ENCODE measurements at places on chromosomes 7 and 10. TPM values are rescaled to one million over a fixed set of nuclear protein-coding genes. Genes with fewer than 3 reads are reported as not detected.

C7orf57 gene
- 0.56 TPM for total RNA-seq

SCIN gene
- 2.3 TPM for total RNA-seq

PPP1R3A gene
- total RNA-seq = not detected

PPP1R17 gene
- total RNA-seq = 2.5 TPM

OPN4 gene
- not detected for total RNA-seq

FFAR4 gene
- total RNA-seq = not detected

INPP5A gene
- total RNA-seq = 27.5 TPM

PNLIP gene
- not detected for total RNA-seq

NXPH1 gene
- 0.40 TPM for total RNA-seq

IL2RA gene
- not detected for total RNA-seq

KIAA1549 gene
- total RNA-seq = 17.6 TPM

CCDC3 gene
- 3.8 TPM for total RNA-seq

GPR22 gene
- not detected for total RNA-seq

TMEM139 gene
- total RNA-seq = 4.4 TPM

SNCG gene
- 4.8 TPM for total RNA-seq

ERCC6 gene
- total RNA-seq = 11.9 TPM

TFPI2 gene
- total RNA-seq = 10.9 TPM

COL1A2 gene
- 85.4 TPM for total RNA-seq

SKIDA1 gene
- total RNA-seq = 8.2 TPM

MORN4 gene
- 13.6 TPM for total RNA-seq

CD36 gene
- total RNA-seq = 0.60 TPM

CHAT gene
- total RNA-seq = not detected

GHRHR gene
- total RNA-seq = 6.5 TPM

HTRA1 gene
- 15.8 TPM for total RNA-seq

CTTNBP2 gene
- total RNA-seq = 30.9 TPM

ABCC2 gene
- 0.42 TPM for total RNA-seq

ACTL6B gene
- 2.1 TPM for total RNA-seq

KIAA1217 gene
- total RNA-seq = 13.6 TPM

CPEB3 gene
- total RNA-seq = 1.9 TPM

AKR1B15 gene
- 0.47 TPM for total RNA-seq

PDK4 gene
- total RNA-seq = 0.23 TPM

PAX4 gene
- total RNA-seq = not detected

STN1 gene
- 10.3 TPM for total RNA-seq

ENKUR gene
- total RNA-seq = not detected

ZNF487 gene
- total RNA-seq = 1.9 TPM

HOXA11 gene
- total RNA-seq = not detected

LMTK2 gene
- 26.8 TPM for total RNA-seq

SLC13A4 gene
- 3.7 TPM for total RNA-seq

GIMAP5 gene
- total RNA-seq = not detected

CFAP70 gene
- 0.30 TPM for total RNA-seq

ZNF239 gene
- total RNA-seq = 10.3 TPM

OR2A42 gene
- not detected for total RNA-seq

LIPF gene
- total RNA-seq = not detected

TUBAL3 gene
- not detected for total RNA-seq

RAPGEF5 gene
- total RNA-seq = 22.1 TPM

C10orf90 gene
- total RNA-seq = not detected

ZPBP gene
- not detected for total RNA-seq

ITPRID1 gene
- total RNA-seq = 0.13 TPM

NKX2-3 gene
- total RNA-seq = not detected

PRXL2A gene
- total RNA-seq = 58.3 TPM

FOXP2 gene
- total RNA-seq = 0.43 TPM

Data from H1 (cell line).